ENCODE measurements at places on chromosomes 11 and 22.

- DNase-seq = no peak
These were observed 59.2 kb downstream of the MYO7A start for GRCh38 chr11:77187111-77187750.

DNA sequence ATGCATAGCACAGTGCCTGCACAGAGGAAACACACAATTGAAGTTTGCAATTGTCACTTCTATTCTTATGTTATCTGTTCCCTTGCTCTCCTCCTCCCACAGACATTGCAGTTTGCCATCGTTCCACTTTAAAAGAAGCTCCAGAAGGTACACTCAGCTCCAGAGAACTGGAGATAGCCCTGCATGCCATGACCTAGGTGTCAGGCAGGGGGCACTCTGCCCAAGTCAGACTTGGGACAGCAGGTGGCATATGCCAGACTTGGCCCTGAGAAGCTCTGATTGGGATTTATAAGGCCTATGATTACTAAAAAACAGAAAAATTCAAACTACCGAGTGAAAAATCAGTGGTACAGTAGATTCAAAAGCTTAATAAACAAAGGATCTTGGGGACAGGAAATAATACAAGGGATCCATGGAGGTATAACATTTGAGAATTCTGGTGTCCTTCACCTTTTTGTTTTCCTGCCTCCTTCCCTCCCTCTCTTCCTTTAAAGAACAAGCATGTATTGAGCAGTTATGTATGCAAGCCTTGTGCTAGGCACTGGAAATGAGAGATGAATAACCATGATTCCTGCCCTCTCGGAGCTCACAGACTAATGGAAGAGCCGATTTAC is 40.0 kb downstream of the TENM4 start:
- DNase-seq = no peak

DNA sequence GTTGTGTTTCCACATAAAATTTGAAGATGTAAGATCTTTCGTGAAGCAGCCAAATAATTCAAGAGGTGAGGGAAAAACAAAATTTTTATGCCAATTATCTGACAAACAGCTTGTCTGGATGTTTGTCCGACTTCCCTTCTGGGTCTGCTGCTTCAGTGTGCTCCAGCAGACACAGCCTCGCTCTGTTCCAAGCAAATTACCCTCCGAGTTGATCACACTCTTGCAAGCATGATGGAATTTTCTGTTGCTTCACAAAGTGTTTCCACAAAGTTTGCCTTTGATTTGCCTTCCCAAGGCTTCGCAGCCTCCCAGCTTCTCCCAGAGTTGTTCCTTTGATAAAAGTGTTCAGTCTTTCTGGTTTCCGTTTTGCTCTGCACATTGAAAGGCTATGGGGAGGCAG is 78.4 kb upstream of the SEZ6L start:
- no peak for DNase-seq

DNA sequence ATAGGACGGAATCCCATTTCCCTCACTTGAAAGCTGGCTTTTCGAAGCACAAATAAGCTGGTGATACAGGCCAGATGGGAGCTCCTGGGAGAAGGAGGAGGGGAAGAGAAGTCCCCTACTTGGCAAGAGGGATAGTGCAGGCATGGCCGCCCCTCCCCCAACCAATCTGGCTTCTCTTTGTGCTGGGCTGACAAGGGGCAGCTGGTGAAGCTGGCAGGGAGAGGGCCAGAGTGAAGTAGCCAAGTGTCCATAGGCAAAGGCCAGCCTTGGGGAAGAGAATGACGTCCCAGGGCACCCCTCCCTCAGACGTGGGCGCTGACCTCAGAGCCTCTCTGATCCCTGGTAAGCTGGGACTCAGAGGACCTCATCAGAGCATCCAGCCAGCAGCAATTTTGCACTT is 78.7 kb upstream of the GRAMD1B start:
- no peak for DNase-seq

- no peak for DNase-seq
These were observed 964.8 kb downstream of the JRKL start for GRCh38 chr11:97354576-97354975.

DNA sequence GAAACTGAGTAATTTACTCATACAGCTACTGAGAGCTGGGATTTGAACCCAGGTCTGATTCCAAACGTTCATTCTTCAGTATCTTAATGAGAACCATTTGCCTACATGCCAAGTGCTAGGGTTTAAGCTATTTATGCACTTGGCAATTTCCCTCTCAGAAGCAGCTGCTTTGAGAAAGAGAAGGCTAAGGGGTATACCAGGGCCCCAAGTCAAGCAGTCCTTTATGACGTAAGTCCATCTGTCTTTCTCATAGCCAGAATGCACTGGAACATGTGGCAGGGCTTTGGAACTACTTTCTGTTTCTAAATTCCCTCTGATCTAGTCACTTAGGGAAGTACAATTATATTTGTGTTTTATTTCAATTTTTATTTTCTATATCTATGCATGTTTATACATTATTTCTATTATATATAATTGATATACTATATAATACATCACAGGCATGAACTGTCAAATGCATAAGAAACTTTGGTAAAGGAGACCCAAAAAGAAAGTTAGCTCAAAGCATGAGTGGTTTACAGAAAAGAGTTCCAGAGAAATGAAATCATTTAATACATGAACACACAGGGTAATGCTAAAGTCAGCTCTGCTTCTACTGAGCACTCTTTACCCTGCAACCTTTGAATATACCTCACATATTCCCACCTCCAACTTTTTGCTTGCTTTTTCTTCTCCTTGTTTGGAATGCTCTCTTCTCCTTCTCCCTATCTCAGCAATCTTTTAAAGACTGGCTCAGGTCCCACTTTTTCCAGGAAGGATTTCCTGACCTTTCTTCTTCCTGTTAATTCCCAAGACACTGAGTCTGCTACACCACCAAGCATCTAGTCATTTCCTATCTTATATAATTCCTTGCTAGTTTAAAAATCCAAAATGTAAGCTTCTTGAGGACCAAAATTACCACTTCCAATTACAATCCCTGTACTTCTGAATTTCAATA is 80.5 kb upstream of the GDPD4 start:
- no peak for DNase-seq

DNA sequence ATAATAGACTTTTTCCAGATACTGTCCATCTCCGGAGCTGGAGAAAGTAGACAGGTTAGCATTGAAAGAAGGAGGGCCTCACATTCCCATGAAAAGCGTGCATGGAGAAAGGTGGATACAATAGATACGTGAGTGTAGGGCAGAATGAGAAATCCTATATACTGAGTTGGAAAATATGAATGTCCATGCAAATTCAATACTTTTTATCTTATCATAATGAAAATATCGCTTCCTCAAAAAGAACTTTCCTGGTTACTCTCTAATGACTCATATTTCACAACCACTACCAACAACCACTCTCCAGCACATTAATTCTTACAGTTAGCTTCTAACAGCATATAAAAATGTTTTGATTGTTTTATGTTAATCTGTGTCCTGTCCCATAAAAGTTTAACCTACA is 22.0 kb upstream of the MS4A6A start:
- no peak for DNase-seq

DNA sequence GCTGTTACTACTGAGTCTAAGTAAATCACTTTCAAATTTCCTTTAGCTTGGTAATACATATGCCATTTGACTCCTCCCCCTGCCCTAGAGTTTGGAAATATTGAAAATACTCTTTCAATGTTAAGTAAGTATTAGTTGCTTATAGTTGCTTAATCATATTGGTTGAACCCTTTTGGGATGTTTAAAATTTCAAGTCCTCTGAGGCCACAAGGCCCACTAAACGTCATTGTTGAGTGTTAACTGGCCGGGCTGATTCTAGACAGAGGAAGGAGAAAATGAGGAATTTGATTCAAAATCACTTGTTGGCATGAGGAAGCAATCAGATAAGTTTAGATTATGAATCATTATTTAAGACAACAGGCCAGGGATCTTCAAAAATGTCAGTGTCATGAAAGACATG is 8.5 kb downstream of the NAV2 start:
- DNase-seq = no peak
